ENCODE measurements at places on chromosomes 4 and X.

DNA sequence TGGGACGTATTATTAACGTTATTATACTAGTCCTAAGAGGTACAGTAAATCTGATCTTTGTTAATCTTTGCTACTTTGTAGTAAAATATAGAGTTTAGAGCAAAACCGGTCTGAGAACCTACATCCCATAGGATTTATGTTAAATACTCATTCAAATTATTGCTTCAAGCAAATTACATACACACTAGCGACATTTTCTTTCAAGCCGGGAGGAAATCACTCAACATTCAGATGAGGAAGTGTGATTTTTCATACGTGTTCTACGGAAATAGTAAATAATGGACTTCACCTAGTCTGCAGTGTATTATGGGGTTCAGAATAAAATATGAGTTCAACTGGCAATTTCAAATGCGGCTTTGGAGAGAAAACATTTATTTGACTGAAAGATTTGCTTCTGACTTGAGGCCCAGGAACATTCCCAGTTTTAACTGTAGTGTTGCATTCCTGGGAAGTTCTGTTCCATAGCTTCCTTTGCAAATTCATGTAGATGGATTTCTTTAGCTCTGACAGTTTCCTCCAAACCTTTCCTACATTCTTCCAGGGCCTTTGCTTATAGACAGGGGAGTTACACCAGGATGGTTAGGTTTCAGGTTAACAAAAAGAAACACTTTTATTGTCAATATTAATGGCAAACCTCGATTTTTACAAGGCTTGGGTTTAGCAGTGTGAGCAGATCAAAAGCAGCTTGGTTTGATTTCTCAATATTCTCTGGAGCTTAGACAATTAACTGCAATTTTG is 5.3 kb upstream of the HAND2 start:
- no peak for DNase-seq

DNA sequence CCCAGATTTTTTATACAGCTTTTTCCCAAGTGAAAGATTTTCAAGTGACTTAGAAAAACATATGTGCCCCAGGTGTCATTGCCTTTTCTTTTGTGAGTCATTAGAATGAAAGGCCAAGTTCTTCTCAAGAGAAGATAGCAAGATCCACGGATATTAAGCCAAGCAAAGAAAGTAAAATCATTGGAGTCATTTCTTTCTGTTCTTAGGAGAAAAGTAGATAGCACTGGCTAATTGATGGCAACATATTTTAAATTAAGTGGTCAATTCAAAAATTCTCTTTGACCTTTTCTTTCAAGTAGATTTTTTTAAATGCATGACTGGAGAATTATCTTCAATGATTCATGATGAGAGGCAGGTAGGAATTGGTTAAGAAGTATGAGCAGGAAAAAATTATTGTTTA is 94.4 kb downstream of the HHIP start:
- no peak for DNase-seq

DNA sequence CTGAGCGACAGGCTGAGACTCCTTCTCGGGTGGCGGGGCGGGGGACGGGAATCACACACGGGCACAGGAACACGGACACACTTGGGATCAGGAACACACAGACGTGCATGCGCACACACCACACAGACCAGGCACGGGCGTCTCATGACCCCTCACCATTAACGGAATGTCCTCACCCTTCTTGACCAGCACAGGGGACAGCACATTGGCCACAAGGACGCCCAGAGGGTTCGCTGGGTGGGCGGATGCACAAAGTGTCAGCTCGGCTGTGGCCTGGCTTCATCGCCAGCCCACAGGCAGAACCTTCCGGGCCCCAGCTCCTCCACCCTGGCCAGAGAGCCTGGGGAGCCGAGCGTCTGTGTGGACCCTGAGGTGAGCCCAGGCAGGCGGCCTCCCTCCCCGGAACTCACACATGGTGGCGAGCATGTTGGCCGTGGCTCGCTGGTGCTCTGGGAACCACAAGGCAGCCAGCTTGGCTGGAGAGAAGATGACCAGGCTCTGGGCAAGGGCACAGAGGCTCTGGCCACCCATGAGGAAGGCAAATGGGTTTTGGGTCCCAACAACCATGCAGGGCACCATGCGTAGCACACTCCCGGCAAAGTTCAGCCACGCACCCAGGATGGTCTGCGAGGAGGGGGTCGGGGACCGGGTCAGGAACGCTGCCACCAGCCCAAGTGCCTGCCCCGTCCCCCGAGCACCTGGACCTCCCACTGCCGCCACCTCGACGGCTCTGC is 3.1 kb downstream of the SLC49A3 start:
- no peak for DNase-seq

- no peak for DNase-seq
Observed at GRCh38 chr4:159239629-159240028, 136.8 kb downstream of the RAPGEF2 start.

- no peak for DNase-seq
Observed at GRCh38 chrX:136453771-136454170, 34.0 kb upstream of the BRS3 start.

DNA sequence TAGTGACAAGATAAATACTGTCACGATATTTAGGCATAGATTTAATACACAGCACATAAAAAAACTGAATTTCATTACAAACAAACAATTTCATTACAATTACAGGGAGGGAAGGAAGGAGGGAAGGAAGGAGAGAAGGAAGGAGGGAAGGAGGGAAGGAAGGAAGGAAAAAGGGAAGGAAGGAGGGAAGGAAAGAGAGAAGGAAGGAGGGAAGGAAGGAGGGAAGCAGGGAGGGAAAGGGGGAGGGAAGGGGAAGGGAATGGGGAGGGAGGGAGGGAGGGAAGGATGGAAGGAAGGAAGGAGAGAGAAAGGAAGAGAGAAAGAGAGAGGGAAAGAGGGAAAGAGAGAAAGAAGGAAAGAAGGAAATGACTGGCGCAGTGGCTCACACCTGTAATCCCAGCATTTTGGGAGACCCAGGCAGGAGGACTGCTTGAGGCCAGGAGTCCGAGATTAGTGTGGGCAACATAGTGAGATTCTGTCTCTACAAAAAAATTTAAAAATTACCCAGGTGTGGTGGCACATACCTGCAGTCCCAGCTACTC is 64.6 kb downstream of the FBXW7 start:
- no peak for DNase-seq

DNA sequence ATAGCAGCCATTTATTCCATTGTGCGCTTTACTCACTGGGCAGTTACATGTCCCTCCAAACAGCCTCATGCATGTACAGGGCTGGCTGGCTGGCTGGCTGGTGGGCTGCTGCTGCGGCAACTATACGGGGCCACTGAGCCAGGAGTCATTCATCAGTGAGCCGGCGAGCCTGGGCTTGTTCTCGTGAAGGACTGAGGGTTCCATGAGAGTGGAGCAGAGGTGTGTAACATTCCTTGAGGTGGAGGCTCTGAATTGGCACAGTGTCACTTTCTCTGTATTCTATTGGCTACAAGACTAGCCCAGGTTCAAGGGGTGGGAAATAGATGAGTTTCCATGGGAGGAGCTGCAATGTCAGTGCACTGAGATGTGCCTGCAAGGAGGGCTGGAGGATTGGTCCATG is 89.1 kb downstream of the ARHGAP10 start:
- no peak for DNase-seq

- DNase-seq, result no peak
Observed at GRCh38 chr4:158588777-158589176, 67.1 kb downstream of the RXFP1 start.

GRCh38 chrX:107549504-107549903 is 78.8 kb upstream of the PRPS1 start:
- DNase-seq, result no peak

GRCh38 chr4:111020961-111021360 is 398.1 kb upstream of the PITX2 start:
- DNase-seq, result no peak

DNA sequence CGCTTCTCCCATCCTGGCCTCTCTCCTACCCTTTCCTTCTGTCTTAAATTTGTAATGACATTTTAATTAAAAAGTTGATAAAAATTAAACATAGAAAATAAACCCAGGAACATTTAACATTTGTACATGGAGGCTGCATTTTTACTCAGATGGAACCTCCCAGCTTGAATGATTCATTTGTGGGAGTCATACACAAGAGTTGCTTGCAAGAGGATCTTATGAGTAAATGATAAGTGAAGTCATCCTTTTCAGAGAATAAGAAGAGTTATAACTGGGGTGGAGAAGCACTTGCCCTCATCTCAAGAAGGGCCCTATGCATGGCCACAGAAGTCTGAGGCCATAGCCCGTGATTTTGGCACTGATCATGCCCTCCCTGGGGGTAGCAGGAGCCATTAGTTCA is 482.9 kb upstream of the BOD1L1 start:
- DNase-seq, result no peak

DNA sequence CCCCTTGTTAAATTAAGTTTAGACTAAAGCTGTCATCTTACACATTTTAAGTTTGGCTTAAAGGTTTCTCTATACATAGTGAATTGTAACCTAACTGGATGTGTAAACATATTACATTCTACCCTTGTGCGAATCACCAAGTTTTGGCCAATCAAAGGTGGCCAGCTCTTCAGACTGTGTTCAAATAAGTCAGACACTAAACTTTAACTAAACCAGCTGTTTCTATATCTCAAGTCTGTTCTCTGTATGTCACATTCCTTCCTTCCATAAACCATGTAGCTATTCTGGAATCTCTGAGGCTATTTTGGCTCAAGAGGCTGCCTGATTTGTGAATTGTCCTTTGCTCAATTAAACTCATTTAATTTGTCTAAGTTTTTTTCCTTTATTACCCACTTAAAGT is 6.7 kb downstream of the SULT1B1 start:
- DNase-seq, result no peak

DNA sequence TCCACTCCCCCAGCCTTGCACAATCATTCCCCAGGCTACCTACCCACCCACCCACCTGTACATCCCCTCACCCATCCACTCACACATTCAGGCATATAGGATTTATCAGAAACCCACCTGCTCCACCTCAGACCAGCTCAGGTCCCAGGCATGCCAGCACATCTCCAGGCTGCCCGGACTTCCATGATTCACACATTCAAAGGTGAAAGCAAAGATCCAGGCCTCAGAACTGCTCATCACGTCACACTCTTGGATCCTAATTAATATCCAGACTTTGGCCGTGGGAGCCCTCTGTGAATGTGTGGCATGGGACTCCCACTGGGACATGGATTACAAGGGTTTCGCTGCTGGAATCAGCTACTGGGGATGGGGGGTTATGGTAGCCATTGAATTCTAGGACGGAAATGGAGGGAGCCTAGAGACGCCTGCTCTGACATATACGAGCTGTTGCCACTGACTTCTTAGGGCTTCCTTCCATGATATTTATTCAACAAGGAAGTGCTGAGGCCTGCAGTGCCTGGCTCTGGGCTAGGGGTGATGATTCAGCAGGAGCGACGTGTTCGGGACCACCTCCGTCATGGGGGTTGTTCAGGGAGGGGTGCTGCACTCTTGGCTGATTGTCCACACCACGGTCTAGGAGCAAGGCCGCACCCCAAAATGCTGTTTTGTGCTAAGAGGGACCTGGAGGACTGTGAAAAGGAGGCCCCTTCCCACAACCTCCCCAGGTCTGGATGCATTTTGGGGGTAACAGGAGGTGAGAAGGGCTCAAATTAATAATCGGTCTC is 56.9 kb upstream of the ADRA2C start:
- no peak for DNase-seq

DNA sequence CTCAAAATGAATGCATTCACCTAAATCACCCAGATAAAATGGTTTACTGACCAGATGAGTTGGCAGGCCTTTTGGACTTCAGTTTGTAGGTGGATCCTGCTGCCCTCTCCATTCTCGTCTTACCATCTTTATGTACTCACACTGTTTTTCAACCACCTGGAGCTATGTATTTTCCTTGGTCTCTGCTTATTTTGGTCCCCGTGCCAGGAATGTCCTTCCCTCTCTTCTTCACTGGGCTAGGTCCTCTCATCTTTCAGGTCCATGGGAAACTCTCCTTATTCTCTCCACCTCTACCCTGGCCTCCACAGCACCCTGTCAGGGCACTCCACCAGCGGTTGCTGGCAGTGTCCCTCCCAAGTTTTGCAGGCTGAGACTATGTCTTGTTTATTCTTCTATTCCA is 2.6 kb downstream of the GPRIN3 start:
- no peak for DNase-seq

GRCh38 chr4:79044141-79044659 is 105.0 kb upstream of the PAQR3 start:
- no peak for DNase-seq

GRCh38 chr4:22596409-22596808 is 80.5 kb upstream of the ADGRA3 start:
- no peak for DNase-seq

DNA sequence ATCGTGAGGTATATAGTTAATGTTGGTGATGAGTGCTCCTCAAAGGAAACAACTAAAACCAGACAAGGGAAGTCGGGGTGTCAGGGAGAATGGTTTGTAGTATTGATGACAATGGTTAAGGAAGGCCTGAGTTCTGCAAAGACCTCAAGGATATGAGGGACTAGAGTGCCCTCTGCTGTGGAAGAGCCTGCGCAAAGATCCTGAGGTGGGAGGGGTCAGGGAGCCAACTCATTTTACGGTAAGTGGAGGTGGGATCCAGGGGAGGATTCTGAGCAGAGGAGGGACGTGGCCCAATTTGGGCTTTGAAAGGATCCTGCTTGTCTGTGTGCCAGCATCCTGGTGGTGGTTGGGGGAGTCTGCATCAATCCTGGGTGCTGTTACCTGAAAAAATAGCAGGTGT is 11.3 kb downstream of the UBA1 start:
- no peak for DNase-seq

DNA sequence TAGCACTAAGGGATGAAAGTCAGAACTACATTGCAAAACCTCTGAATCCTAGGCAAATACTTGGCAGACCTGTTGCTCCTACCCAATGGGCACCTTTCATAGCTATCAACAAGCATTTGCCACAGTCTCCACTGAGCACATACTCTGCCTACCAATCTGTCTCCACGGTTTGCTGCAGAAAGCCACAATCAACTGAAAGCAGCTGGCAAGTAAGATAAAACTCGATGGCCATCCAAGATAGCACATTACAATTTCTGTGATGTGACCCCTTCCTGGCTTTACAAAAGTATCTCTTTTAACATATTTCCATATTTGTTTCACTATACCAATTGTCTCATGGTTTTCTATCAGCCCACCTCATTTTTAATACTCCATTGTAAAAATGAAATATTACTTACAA is 1060.5 kb upstream of the INTU start:
- no peak for DNase-seq

GRCh38 chrX:146144039-146144438 is 326.4 kb downstream of the SLITRK2 start:
- no peak for DNase-seq

GRCh38 chr4:128565054-128565453 is 244.4 kb upstream of the JADE1 start:
- no peak for DNase-seq

DNA sequence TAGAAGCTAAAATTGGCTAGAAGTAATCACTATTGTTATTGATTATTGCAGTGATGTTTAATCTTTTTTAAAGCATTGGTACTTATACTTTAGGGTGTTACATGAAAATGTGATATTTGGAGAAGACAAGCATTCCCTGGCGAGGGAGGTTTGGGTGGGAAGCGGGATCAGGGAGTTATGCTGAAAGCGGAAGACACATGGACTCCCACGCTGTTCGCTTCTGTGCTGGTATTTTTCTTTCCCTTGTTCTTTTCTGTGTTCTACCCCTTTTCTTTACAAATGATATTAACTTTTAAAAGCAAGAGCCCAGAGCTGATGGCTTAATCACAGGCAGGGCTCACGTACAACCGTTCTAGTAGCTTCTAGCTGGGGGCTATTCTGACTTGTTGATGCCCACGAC is 61.6 kb downstream of the PHOX2B start:
- DNase-seq, result no peak

GRCh38 chrX:23694606-23695005 is 27.3 kb downstream of the PRDX4 start:
- peak; percentile 19 for DNase-seq

Measured in NCI-H1105 (cell line).